ENCODE measurements at places on chromosomes 13 and 19. TPM values are rescaled to one million over a fixed set of nuclear protein-coding genes. Genes with fewer than 3 reads are reported as not detected.

DNA sequence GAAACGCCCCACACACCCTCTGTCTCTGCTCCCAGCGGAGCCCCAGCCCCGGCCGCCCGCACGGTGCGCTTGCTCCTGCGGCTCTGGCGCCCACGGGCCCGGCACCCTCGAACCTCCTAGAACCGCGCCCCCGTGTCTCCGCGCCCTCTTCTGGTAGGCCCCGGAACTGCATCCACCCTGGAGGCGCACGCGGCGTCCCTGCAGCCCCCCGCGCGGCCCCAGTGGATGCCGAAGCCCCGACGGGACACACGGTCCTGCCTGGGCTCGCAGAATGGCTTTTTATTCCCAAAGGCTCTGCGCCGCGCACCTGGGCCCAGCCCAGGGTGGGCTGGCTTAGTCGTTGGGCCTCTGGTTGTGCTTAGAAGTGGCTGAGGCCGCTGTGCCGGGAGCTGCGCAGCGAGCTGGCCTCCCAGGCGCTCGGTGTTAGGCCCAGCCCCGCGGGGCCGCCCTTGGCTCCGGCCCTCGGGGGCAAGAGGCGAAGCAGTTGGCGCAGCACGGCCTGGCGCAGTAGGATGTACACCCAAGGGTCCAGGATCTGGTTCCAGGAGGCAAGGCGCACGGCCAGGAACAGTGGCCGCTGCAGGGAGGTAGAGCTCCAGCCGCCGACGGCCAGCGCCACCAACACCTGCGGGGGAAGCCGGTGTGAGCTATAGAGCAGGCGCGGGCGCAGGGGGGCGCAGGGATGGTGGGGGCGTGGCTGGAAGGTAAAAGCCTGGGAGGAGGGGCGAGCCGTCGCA lies 2.8 kb downstream of the PTGER1 start:
- no peak for DNase-seq

DNA sequence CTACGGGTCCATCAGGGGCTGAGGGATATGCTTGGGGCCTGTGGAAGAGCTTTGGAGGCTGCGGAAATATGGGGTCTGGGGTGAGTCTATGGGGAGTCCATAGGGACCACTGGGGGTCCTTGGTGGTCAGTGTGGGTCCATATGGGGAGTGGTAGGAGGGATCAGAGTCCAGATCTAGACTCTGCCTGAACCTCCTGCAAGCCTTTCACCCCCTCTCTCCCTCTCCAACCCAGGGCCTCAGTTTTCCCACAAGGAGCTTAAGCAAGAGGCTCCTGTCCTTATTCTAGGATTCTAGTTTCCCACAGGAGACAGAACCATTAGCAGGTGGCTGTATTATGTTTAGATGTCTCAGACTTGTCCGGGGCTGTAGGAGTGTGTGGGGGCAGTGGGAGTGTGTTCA lies 161.9 kb upstream of the TSHZ3 start:
- DNase-seq, result no peak

- DNase-seq, result no peak
These were observed 4.0 kb downstream of the ERF start for GRCh38 chr19:42250666-42251531.

ADGRE3 gene
- not detected for polyA plus RNA-seq

Data from urinary bladder (tissue), 4 donors.